Caudate nucleus (tissue), 63 donors: ENCODE measurements at places on chromosomes 7 and 10.

- no peak for DNase-seq
These were observed 17.0 kb downstream of the ABI1 start for GRCh38 chr10:26843736-26844135.

DNA sequence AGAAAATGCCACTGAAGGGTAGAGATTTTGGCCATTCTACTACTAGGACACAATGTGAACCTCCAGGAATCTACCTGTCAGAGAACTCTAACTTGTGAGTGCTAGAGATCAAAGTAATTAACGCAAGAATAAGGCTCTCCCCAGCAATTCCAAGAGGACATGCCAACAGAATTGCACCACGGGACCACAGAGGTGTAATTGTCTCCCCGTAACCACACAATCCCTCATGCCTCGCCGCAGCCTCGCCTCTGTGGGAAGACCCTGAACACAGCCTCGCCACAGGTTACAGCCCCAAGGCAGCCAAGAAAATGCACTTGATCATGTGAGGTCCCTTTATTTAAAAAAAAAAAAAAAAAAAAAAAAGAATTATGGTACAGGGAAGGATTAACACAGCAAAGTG is 29.5 kb downstream of the CDCA7L start:
- DNase-seq, result no peak

DNA sequence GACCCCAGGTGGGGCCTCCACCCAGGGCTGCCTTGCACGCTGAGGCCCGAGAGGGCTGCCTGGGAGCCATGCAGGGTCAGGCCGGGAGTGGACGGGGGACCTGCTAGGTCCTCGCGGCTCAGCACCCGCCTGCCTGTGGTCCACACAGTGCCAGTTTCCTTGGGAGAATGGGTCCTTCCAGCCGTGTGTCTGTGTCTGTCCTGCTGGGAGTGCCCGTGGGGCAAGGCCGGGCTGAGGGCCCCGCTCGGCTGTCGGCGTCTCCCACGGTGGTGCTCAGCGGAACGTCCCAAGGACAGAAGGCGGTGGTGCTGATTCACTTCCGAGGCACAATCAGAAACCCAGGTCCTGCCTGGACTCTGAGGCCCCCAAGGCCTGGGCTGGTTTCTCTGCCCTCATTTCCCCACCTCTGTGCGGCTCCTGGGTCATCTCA is 23.2 kb upstream of the GTPBP4 start:
- no peak for DNase-seq

GRCh38 chr7:94056796-94057207 is 52.6 kb upstream of the BET1 start:
- no peak for DNase-seq

DNA sequence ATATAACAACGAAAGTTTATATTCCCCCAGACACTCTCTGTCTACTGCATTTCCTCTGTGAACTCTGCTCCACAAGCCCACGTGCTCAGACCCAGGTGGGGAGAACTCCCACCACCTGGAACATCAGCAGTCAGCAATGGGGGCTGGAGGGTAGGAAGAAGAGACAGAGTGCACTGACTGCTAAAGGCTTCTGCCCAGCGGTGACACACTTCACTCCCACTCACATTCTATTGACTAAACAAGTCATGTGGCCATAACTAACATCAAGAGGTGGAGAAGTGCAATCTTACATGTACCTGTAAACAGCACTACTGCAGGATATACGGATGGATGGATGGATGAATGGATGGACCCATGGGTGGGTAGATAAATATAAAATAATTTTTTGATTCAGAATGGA is 122.2 kb downstream of the MPP7 start:
- no peak for DNase-seq
